Myocyte (in vitro differentiated cells): ENCODE measurements at places on chromosomes 1 and 21. TPM values are rescaled to one million over a fixed set of nuclear protein-coding genes. Genes with fewer than 3 reads are reported as not detected.

ANXA9 gene
- total RNA-seq: not detected in 2 replicates

SPRR4 gene
- not detected in 2 replicates for total RNA-seq

KRTAP12-1 gene
- not detected in 2 replicates for total RNA-seq

CNIH3 gene
- total RNA-seq: 6.3 and 14.7 TPM in 2 replicates

CAMK2N1 gene
- total RNA-seq: 8.4 and 11.4 TPM in 2 replicates

GBP7 gene
- not detected in 2 replicates for total RNA-seq

LRRC71 gene
- total RNA-seq: not detected in 2 replicates

HSD3B1 gene
- not detected in 2 replicates for total RNA-seq

THEM5 gene
- not detected in 2 replicates for total RNA-seq

ELOVL1 gene
- 47.3 and 48.2 TPM in 2 replicates for total RNA-seq

IVL gene
- not detected in 2 replicates for total RNA-seq

C1orf94 gene
- total RNA-seq: not detected in 2 replicates

S100A7A gene
- not detected in 2 replicates for total RNA-seq

TRAF3IP3 gene
- 0.03 and 0.05 TPM in 2 replicates for total RNA-seq

RPE65 gene
- total RNA-seq: 0.36 and 0.80 TPM in 2 replicates

KIAA1614 gene
- 6.5 and 7.9 TPM in 2 replicates for total RNA-seq

WNT9A gene
- 6.5 and 10.6 TPM in 2 replicates for total RNA-seq

SHE gene
- total RNA-seq: not detected in 2 replicates

MARK1 gene
- 0.08 TPM in 1 of 2 replicates, not detected in the other for total RNA-seq

NEGR1 gene
- total RNA-seq: 10.8 and 13.4 TPM in 2 replicates
